Astrocyte of the spinal cord (primary cell): ENCODE measurements at places on chromosomes 6 and 20.

DNA sequence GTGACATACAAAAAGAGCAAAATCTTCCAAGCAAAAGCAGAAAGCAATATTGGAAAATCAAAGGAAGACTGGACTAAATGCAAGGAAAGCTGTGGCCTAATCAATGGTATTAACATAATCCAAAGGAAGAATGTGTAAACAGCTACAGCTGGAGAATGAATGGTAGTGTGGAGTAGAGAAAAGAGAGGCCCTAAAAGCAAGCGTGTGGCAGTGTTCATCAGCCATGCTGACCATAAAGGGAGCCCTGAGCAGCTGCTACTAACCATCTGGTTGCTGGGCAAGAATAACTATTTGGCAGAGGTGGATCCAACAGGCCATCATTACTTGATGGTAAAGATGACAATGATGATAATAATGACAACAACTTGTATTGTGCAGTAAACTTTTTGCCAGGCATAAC, 148.5 kb upstream of the BEND6 start:
- no peak for DNase-seq

DNA sequence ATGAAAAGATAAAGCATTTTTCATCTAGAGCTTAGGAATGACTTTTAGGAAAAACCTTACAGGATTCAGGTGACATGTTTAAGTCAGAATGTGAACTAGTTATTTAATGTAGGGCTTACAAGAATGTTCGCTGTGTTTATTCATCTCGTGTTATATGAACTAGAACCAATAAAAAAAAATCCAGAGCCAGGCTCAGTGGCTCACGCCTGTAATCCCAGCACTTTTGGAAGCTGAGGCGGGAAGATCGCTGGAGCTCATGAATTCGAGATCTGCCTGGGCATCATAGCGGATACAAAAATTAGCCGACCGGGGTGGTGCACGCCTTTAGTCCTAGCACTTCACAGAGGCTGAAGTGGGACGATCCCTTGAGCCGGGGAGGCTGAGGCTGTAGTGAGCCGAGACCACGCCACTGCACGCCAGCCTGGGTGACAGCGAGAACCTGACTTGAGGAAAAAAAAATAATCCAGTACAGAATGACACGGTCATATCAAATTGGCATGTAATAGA, 46.3 kb downstream of the OR2B2 start:
- no peak for DNase-seq

DNA sequence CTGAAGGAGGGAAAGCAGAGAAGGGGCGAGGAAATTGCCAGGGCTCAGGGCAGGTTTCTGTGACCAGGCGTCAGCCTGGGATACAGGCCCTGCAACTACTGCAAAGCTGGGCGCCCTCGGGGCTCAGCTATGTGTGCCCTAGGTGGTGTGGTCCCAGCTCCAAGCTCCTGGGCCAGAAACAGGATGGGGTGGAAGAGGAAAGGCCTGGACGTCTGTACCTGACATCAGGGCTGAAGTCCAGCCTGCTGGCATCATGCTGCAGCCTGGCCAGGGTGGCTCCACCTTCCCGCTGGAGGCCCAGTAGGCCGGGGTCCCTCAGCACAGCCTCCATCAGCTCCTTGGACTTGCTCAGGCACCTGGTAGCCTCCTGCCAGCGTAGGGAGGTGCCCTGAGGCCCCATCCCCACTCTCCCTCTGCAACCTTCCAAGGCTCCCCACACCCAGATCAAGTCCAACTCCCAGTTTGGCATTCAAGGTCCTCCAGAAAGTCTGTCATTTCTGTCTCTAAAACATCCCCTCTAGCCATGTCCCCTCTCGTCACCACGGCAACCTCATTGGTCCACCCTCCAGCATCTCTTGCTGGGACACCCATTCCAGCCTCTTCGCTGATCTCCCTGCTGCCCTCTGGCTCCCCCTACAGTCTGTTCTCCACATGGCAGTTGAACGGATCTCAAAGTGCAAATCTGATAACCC, 38.2 kb downstream of the KIAA1755 start:
- peak; percentile 49 for DNase-seq

GRCh38 chr20:61861054-61861841, 204.4 kb downstream of the TAF4 start:
- DNase-seq = no peak

DNA sequence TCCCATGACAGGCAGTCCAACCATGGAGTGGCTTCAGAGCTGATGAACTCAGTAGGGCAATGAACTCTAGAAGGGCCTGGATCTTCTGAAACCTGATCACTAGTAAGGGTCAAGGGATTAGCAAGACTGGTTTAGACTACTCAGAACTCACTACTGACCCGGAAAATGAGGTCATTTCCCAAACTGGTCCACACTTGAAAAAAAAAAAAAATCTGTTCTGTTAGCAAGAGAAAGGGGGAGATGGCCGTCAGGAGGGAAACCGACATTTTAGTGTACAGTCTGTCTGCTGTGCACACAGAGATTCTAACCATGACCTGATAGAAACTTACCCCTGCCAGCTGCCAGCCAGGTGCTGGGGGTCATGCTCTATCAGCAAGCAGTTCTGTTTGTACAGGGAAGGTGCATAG, 262.4 kb upstream of the AGPAT4 start:
- no peak for DNase-seq

GRCh38 chr6:105566503-105566902, 163.6 kb upstream of the PREP start:
- peak; percentile 30 for DNase-seq

GRCh38 chr20:25283221-25283951, 35.5 kb downstream of the PYGB start:
- DNase-seq = no peak

DNA sequence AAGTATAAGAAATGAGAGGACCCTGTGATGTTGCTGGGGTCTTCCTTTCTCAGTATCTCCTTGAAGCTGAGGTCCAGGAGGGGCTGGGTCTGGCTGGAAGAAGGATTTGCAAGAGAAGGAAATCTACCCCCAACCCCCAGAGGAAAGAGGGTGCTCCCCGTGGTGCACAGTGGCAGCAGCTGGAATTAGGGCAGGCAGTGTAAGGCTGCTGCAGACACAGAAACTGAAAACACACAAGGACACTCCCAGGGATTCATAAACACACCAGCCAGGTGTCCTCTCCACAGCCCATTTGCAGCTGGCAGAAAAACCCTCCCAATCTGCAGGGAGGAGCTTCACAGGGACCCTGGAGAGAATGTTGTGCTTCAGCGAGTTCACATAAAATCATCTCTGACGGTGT, 297.2 kb downstream of the CDH26 start:
- no peak for DNase-seq

- no peak for DNase-seq
Observed at GRCh38 chr6:11675601-11676000, 103.0 kb downstream of the ADTRP start.

DNA sequence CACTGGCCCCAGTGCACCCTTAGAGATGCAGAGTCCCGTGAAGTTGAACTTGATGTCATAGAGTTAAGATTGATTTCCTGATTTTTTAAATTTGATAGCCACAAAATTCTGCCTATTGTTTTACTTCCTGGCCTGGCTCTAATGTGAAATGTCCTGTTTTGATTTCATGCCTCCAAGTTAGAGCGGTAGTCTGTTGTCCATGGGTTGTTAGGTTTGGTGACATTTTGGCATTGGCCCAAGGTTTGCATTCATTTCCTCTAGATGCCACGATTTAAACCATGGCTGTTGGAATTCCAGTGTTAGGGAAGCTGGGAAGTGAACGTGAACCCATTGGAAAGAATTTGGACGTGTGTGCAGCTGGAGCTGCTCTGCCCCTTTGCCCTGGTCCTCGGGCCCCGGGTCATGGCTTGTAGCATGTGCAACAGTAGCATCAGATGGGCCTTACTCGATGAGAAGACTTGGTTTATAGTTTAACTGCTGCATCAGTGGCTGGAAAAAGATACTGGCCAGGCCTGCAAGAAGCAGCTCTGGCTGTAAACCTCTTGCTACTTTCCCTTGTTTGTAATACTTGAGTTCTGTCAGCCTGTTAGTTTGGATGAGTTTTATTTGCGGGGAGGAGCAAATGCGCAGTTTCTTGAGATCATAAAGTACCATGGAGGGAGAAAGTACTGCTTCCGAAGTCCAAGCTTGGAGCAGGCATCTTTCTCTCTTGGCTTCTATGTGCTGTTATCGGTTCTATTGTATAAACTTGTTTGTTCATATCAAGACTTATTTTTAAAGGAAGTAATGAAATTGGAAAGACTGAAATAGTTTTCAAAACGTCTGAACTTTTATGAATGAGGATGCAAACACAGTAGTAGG, 121.4 kb upstream of the CLDN20 start:
- peak; percentile 19 for DNase-seq

GRCh38 chr6:10154251-10154650, 260.6 kb downstream of the TFAP2A start:
- no peak for DNase-seq

DNA sequence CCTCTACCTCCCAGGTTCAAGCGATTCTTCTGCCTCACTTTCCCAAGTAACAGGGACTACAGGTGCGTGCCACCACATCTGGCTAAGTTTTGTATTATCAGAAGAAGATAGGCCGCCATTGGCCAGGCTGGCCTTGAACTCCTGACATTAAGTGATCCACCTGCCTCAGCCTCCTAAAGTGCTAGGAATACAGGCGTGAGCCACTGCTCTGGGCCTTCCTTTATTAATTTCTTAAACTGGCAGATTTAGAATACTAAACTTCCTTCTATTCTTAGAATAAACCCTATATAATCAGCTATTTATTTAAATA, 86.6 kb downstream of the HFE start:
- DNase-seq = no peak
